ENCODE measurements at places on chromosomes 5 and 9.

GRCh38 chr5:132016721-132017250, 5.3 kb upstream of the ACSL6 start:
- no peak for DNase-seq

DNA sequence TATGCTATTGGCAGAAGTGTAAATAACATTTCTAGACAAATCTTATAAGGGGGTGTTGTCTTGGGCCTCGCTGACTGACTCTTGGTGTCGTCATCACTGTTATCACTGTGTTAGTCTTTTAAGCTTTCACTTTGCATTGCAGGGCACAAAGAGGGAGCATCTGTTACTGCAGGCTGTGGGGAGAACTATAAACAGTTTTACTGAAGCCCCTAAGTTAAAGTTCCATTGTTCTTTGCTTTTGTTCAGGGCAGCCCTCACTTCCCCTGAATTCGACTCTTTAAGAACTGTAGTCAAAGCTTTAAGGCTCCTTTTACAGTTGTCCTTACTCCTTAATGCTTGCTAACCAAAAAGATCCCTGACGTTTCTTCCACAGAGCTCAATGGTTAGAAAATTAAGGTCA, 605.0 kb downstream of the RAB3C start:
- no peak for DNase-seq

DNA sequence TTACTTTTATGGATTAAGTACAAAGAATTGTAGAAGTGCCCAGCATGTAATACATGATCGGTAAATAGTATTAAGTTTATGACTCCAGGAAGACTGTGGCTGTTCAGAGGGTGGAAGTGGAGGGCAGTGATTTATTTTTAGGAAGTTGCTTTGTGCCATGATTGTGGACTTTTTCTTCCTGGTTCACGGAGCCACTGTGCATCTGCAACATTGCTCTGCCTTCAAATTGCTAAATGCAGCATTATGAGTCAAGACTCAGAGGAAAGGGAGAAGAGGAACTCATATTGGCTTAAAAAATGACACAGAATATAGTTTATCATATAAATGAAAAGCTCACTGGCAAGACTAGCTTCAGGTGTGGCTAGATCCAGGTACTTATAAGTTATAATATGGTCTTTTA, 301.5 kb downstream of the KCTD16 start:
- DNase-seq = no peak

DNA sequence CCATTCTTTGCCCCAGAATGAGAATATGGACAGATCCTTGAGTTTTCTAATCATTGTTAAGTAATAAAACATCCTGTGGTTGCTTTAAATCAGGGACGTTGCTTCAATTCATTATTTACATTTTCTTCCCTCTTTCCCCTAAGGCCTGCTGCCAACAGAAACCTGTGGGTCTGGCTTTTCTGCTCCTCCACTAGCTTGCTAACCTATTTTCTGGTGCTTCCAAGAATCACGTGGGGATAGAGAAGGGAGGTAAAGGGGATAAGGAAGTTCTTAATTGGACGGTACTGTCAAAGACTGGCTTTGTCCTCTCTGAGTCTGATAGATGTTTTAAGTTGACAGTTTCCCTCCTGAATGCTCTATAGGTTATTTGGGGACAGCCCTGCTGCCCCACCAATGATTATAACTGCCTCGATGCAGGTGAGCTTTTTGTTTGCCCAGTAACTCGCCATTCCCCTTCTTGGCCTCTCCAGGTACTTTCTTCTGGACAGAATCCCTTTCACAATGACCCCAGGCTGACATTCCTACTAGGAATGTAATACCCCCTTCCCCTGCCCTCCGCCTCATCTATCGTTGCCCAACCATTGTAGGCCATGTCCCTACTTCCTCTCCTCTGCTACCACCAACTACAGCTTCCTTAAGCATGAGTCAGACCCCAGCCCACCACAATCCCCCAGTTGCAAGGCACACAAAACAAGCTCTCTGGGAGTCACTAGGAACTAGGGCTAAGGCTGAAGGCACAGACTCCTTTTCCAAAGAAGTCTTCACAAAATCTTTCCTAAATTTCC, 19.9 kb upstream of the CPEB4 start:
- DNase-seq = no peak

- DNase-seq = no peak
These were observed 14.0 kb downstream of the SNX18 start for GRCh38 chr5:54531546-54531945.

GRCh38 chr5:179679014-179679674, 1.7 kb downstream of the CBY3 start:
- peak; percentile 74 for DNase-seq

DNA sequence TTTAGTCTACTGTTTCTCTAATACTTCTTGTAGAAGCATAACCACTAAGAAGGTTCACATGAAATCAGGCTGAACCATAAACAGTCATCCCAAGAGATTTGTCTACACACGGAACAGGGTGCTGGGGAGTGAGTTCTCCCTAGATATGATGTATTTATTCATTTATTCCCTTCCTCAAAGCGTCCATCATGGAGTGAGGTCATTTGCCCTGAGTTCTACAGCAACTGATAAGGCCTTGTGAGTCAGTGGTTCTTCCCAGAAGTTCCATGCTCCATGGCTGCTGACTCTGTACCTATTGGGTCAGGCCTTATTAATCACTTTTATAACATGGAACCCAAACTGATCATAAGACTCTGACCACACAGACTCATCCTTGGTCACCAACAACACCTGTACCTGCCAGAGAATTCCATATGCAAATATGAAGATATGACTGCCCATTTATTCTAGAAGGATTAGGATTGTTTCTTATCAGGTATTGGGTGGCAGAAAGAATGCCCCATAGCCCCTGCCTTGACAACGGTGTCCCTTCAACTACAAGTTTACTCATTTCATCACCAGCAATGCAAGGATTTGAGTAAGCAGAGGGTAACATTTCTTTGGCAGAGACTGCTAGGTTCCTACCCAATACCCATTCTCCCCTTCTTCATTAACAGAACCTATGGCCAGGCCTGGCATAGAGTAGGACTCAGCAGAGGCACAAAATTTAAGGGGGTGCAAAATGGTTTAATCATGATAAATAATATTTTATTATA, 118.1 kb downstream of the LHFPL2 start:
- no peak for DNase-seq

DNA sequence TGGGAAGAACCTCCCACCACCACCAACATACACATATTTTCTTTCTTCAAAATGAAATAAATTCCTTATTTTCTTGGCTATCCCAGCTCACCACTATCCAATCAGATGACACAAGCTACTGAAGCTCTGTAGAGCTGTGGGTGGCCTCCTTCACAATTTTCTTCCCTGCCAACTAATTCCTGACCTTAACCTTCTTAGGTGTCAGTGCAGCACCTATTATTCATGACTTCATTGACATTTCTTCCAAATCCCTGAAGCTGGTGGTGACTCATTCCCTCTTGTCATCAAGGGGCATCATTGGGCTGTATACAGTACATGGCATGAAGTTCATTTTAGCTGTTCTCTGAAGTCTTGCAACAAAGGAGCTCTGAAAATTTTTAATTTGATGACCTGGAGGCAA, 42.0 kb upstream of the ADRA1B start:
- no peak for DNase-seq

DNA sequence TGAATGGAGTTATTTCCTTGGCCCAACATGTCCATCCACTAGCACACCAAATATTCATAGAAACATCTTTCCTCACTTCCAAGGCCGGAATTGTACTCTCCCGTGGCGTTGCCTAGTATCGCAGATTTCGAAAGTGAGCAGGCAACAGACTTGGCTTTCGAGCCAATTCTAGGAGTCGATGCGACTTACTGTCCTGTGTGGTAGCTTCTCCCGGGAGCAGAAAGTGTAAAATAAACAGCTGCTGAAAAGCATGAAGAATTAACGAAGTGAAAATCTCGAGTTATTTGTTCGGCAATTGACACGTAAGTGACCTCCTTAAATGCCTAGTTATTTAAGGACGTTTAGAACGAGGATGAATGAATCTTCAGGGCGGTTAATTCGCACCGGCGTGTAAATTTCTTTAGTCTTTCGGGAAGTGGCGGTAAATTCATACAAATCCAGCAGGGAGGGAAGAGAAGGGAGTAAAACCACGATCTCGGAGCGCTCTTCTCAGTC, 449 bp upstream of the PCSK5 start:
- peak; percentile 5 for DNase-seq

- no peak for DNase-seq
These were observed 117.4 kb downstream of the NPR3 start for GRCh38 chr5:32828492-32828891.

DNA sequence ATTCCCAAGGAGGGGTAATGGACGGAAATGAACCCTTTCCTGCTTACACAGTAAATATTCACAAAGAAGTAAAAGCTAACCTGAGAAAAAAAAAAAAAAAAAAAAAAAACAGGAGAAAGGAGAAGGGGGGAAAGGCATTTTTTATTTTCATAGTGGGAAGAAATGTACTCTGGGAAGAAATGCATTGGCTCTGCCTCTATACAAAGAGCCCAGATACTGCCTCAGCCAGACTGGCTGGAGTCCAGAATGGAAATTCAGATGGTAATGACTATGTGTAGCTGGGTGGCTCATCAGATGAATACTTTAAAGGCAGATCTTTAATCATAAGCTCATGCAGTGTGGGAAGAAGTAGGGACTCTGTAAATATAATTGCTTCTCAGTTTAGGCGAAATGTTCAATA, 124.9 kb upstream of the ZNF608 start:
- DNase-seq = no peak

DNA sequence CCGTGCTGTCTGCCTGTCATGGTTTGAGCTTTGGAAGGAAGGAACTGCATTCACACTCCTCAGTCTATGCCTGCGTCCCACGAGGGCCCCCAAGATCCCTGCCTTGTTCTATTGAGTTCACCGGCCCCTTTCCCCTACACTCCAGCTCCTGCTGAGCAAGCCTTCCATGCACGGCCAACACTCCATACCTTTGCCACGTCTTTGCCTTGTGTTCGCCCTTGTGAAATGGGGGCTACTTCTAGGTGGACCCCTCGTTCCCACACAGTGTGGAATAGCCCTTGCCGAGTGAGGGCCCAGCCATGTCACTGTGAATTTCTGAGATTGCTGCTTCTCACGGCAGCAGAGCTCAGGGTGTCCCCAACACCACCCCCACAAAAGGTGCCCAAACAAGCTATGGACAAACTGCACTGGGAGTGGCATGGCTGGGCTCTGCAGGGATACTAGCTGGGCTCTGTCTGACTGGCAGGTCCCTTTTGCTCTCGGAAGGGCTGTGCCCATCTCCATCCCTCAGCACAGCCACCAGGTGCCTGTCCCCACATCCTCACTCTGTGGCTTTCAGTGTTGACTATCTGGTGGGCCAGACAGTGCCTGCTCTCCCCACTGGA, 67.9 kb upstream of the ADAMTS2 start:
- no peak for DNase-seq

GRCh38 chr9:131467214-131467935, 35.3 kb upstream of the POMT1 start:
- DNase-seq = no peak

- DNase-seq = no peak
These were observed 566 bp downstream of the IRX2 start for GRCh38 chr5:2750758-2751464.

- DNase-seq = no peak
These were observed 4.3 kb downstream of the FYB1 start for GRCh38 chr5:39214912-39215709.

DNA sequence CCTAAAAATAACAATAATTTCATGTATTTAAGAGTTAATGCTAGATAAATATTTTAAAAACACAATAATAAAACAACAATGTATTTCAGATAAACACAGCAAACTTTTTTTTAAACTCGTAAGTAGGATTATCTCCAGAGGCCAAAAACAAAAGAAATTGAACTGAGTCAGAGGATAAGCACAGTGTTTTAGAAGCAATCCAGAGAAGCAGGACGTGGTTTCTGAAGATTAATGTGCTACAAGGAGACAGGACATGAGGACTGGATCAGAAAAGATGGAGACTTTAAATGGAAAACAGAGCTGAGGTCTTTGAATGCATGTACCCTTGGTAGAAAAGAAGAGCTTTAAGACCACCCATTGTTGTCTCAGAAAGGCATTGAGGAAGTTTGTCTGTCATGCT, 491.2 kb upstream of the TLE4 start:
- no peak for DNase-seq

DNA sequence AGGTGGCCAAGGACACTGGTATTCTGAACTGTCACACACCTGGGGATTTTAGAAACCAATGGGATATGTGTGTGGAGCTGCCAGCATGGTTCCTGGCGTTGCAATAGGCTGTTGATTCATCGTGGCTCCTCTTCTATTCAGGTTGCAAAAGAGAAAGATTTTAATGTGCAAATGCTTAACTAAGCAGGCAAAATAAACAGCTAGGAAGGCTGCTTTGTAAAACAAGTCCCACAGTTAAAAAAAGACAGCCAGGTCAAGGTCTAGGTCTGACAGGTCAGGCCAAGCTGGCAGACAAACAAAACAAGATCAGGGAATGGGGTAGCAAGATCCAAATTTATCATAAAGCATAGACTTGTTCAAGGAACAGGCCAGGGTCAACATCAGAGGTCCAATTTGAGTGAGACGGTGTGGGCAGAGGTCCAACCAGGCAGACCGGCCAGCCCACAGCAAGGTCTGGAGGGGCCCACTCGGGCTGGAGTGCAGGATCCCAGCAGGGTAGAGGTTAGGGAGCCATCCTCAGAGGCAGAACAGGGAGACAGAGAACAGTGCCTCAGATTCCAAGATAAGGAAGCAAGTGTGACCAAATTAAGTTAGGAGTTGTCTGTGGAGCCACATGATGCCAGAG, 45.6 kb downstream of the SUB1 start:
- no peak for DNase-seq

GRCh38 chr5:116011046-116011445, 21.2 kb upstream of the ARL14EPL start:
- no peak for DNase-seq

DNA sequence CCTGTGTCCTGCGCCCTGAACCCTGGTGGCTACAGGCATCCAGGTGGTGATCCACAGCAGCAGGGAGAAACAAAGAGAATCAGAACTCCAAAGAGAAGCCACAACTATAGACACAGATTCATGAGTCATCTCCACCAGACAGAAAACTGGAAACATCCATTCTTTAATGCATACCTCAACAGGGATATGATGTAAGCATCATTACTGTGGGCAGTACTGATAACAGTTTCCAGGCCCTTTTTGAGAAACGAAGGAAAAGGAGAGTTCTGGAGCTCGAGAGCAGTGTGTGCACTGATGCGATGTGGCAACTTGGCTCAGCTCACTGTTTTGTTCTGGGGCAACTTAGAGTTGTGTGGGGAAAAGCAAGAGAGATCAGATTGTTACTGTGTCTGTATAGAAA, 215.6 kb upstream of the ADAMTS16 start:
- DNase-seq = no peak

DNA sequence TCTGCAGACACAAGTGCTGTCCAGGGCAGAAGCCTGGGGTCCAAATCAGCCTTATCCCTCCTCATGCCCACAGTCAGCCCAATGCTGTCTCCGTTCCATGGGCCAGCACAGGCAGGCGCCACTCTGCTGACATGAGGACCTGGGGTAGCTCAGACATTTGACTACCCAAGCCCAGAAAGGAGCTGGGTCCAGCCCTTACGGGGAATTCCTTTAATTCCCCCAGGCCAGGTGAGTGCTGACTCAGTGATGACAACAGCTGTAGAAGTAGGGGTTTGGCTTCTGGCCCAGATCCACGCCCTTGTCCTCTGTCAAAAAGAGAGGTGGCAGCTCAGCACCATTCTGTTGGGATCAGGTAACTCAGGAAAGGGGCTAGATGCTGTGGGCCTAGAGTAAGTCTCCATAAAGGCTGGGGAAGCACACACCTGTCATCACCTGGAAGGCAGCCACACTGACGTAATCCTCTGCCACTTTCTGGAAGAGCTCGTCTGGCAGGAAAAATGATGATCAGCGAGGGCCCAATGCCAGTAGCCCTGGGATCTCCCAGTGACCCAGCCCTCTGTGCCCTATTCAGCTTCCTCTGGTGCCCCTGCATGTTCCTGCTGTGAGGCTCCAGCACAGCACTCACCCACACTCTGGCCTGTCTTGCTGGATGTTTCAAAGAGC, 1.9 kb downstream of the RAB24 start:
- DNase-seq = no peak
